ENCODE measurements at places on chromosomes 7 and 10.

- no peak for DNase-seq
Observed at GRCh38 chr7:50793947-50794570, 11.4 kb upstream of the GRB10 start.

DNA sequence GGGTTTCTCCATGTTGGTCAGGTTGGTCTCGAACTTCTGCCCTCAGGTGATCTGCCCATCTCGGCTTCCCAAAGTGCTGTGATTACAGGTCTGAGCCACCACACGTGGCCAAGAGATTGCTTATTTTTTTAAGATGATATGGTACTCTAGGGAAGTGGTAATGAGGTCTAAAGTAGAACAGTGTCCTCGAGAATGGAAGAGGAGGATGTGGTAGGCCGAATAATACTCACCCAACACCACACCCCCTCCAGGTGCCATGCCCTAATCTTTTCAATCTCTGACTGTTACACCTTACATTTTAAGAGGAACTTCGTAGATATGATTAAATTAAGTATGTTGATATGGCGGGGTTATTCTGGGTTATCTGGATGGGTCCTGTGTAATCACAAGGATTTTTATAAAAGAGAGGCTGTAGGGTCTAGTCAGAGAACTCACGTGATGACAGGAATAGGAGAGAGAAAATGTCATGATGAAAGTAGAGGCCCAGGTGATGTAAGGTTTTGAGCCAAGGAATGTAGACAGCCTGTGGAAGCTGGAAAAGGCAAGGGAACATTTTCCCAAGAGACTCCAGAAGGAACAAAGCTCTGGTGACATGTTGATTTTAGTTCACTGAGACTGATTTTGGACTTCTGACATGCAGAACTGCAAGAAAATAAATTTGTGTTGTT lies 29.5 kb downstream of the CDK13 start:
- DNase-seq, result no peak

- DNase-seq, result no peak
Observed at GRCh38 chr7:43141091-43141490, 28.6 kb downstream of the HECW1 start.

DNA sequence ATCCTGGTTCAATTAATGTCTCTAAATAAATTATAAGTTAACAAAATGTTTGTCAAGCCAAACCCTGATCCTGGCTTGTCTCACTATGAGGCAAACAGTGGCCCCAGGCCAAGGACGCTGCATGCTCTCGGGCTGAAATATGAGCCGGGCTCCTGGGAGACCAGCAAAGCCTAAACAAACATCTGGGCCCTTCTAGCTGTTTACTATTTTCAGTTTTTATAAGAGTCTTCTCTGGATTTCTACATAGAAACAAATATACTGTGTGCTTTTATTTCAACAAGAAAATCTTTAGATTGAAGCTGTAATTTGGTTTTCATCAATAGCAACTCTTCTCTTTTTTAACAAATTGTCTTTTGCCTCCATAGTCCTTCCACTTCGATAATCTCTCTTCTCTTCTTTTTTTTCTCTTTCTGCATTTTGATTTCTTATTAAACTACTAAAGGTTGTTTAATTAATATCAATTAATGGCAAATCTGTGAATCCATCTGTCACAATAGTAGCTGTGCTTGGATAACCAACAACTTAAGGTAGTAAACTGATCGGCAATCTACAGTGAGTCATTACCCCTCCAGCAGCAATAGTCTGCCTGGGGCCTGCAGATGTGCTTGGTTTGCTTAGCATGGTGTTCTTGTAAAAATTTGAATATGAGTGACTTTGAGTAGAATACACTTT lies 83.3 kb upstream of the DNAJC1 start:
- peak; percentile 6 for DNase-seq

DNA sequence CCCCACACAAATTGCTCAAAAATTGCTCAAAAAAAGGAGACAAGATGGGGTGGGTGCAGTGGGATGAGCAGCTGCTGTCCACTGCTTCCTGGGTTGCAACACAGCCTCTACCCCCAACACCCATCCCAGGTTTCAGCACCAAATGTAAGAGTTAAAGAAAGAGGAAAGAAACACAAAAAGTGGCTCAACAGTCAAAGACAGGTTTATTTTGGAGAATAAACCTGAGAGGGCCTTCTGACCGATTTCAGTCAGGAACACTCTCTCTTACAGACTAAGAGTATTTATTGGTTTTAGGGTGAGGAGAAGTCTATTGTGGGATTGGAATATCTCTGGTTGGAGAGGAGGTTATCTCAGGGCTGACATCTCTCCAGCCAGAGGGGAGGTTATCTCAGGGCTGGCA lies 28.4 kb downstream of the OR13A1 start:
- no peak for DNase-seq

- DNase-seq, result no peak
Observed at GRCh38 chr7:14843755-14844154, 58.8 kb downstream of the DGKB start.
